H1 (cell line): ENCODE measurements at places on chromosomes 5 and 9. TPM values are rescaled to one million over a fixed set of nuclear protein-coding genes. Genes with fewer than 3 reads are reported as not detected.

PHF24 gene
- 0.35 and 1.0 TPM in 2 replicates for total RNA-seq

DNA sequence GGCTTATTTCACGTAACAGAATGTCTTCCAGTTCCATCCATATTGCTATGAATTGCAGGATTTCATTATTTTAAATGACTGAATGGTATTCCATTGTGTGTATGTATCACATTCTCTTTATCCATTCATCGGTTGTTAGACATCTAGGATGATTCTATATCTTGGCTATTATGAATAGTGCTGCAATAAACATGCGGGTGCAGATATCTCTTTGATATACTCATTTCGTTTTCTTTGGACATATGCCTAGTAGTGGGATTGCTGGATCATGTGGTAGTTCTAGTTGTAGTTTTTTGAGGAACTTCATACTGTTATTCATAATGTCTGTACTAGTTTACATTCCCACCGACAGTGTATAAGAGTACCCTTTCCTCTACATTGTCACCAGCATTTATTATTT lies 460.5 kb downstream of the MAN2A1 start:
- H3K27ac ChIP-seq = no peak overlapping the region
- DNase-seq = no peak
- H3K4me1 ChIP-seq = no peaks in the 10 kb centered on the region
- H3K4me3 ChIP-seq = no peak overlapping the region
- H3K36me3 ChIP-seq = no peaks in the 10 kb centered on the region

PLGRKT gene
- 11.3 and 15.7 TPM in 2 replicates for total RNA-seq

DNA sequence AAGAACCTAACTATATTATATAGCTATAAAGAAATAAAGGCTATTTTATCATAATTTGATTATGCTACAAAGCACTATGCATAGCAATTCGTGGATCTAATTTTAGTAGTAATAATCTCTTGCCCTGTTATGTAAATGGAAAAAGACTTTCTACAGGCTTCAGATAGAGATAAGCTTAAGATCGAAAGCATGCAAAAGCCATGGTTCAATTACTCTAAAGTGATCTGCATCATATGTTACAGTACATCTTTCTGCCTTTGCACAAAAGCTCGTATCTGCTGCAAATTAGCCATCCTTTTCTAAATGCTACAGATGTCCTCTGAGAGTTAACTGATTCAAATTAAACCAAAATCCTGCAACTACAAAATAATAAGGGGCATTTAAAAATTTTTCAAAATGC lies 234.8 kb upstream of the TMEM161B start:
- no peaks in the 10 kb centered on the region for H3K27me3 ChIP-seq
- no peaks in the 10 kb centered on the region for H3K36me3 ChIP-seq
- H3K4me3 ChIP-seq = no peak overlapping the region
- no peaks in the 10 kb centered on the region for H3K4me1 ChIP-seq
- DNase-seq = no peak

DNA sequence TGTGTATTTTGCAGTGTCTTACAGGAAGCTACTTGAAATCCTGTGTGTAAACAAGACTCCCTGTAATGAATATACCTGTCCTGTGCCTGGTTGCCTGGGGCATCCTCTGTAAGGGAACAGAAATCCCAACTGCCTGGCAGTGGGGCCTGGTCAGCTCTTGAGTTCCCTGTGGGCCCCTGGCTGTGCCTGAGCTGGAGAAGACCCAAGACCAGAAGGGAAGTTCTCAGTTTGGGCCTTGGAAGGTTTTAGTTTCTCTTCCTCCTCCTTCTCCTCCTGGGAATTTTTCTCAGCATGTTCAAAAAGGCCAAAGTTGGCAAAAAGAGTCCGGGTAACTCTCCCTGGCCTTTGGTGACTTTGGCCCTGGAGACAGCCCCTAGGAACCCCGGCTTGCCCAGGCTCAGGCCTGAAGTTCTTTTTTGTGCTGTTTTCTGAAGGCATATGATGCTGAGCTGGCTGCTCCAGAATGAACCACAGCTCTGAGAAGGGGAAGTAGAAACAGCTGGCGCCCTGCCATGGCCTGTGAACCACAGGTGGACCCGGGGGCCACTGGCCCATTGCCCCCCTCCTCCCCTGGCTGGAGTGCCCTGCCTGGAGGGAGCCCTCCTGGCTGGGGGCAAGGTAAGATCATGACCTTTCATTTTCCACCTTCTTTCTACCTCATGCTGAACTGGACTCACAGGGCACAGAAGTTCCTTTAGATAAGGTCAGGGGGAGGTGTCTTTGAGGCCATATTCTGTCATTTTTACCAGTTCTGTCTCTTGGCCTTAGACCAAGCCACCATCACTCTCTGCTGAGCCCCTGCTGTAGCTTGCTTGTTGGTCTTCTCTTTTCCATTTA lies 5.8 kb downstream of the TMEM268 start:
- no peaks in the 10 kb centered on the region for H3K36me3 ChIP-seq
- no peaks in the 10 kb centered on the region for H3K27me3 ChIP-seq
- no peak for DNase-seq
- no peak overlapping the region for H3K4me3 ChIP-seq
- H3K4me1 ChIP-seq = peaks cover 13% of the 10 kb centered on the region
- no peak overlapping the region for H3K27ac ChIP-seq

- no peak overlapping the region for H3K27ac ChIP-seq
- no peaks in the 10 kb centered on the region for H3K4me1 ChIP-seq
- no peaks in the 10 kb centered on the region for H3K27me3 ChIP-seq
- H3K36me3 ChIP-seq = no peaks in the 10 kb centered on the region
- DNase-seq = no peak
Measured at GRCh38 chr5:76166886-76167576, 83.8 kb downstream of the SV2C start.
